ENCODE measurements at places on chromosomes 1 and 21. TPM values are rescaled to one million over a fixed set of nuclear protein-coding genes. Genes with fewer than 3 reads are reported as not detected.

The CD34 gene
- 1.4 TPM for total RNA-seq

The FAM3B gene
- 3.1 TPM for total RNA-seq

GRCh38 chr1:33007190-33008050, 29.3 kb downstream of the AK2 start:
- peak; percentile 66 for DNase-seq

The ASCL5 gene
- 0.56 TPM for total RNA-seq

The NPHS2 gene
- total RNA-seq = not detected

GRCh38 chr1:172447641-172448040, 3.8 kb upstream of the PIGC start:
- no peak for DNase-seq

GRCh38 chr1:89603651-89604413, 29.1 kb upstream of the LRRC8C start:
- DNase-seq = no peak

All from endodermal cell (in vitro differentiated cells).